ENCODE measurements at places on chromosomes 2 and 18.
A peak's percentile ranks its signal among the peaks of the same experiment; 100 is the strongest.

DNA sequence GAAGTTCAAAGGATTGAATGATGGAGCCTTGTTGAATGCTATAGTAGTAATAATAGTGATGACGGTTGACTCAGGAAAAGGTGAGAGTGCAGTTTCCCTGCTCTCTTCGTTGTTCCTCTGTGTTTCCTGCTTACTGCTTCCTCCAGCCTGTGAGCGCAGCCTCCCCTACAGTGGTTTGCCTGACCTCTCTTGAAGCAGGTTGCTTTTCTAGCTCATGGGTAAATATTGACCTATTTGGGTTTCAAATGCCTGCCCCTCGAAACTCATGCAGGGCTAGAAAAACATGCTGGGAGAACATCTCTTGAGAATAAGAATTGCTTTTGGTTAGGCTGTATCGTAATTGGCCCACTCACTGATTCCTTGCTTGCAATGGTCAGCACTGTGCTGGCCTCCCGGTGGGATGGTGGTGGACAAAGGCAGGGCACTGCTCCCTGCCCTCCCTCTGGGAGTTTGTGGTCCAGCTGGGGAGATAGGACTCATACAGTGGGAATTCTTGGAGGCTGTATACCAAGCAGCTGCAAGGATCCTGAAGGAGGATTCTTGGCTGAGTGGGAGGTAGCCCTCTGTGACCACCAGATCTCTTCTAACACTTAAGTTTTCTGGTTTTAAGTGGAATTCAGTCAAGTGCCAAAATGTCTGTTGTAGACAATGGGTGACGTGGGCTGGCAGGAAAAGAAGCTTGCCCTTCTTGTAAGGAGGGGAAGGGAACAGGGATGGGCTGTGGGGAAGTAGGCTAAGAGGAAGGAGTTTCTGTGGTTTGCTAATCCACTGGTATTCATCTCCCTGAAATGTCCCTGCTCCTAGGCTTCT lies 5.4 kb upstream of the RNF181 start:
- no peak for DNase-seq

- DNase-seq, result no peak
Measured at GRCh38 chr2:67625690-67626475, 228.8 kb downstream of the ETAA1 start.

- no peak for DNase-seq
Measured at GRCh38 chr2:24315669-24316068, 44.7 kb downstream of the ITSN2 start.

GRCh38 chr2:120878970-120879369 lies 143.3 kb downstream of the GLI2 start:
- no peak for DNase-seq

DNA sequence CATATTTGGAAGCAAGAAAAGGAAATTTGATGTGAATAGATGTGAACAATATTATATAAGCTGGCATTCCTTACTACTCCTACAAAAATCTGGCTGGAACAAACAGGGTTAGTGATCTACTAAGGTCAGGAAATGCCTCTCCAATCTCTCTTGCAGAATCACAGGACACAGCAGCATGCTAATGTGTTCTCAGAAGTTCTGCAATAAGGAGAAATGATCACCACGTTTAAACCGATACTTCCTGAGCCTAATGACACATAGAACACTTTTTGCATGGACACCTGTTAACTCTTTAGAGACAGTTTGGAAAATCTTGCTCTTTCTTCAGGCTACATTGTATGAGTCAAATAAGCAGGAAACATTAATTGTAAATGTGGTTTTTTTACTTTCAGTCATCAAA lies 89.6 kb upstream of the MAP3K20 start:
- DNase-seq, result no peak

DNA sequence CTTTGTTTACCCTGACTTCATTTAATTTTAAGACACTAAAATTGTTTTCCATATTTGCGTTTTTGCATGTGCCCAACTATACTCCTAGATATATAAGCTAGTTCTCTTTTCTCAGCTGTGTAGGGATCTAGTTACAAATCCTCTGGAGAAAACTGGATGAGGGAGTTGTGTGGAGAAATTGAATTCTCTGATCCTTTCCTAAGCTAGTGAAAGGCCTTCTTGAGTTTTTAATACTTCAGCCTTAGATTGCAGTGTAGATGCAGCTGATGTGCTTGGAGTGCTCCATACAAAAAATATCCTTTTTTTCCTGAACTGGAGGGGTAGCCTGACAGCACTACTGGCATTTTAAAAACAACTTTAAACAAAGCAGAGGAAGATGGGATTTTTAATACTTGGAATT lies 8.6 kb upstream of the MTX2 start:
- DNase-seq, result no peak

- no peak for DNase-seq
Measured at GRCh38 chr2:18074476-18074875, 196.0 kb downstream of the KCNS3 start.

DNA sequence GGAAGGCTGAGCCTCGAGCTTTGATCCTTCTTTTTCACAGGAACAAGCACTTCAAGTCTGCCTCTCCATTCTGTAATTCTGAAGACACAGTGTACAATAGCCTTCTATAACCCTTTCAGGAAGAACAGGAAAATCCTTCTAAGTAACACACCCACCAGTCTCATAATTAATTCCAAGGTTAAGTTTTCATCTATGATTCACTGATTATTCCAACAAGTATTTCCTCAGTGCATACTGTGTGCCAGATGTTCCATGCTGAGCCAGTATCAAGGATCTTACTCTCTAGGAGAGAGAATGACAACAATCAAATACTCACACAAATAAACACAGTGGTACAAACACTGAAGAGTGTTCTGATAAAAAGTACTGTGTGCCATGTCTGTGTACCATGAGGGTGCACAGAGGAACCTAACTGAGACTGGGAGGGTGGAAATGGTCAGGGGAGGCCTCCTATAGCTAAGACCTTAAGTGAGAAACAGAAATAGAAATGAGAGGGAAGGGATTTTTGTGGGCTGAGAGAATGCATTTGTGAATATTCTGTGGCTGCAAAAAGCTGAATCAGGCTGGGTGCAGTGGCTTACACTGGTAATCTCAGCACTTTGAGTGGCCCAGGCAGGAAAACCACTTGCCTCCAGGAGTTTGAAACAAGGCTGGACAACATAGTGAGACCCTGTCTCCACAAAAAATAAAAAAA lies 7.3 kb upstream of the MTLN start:
- no peak for DNase-seq

DNA sequence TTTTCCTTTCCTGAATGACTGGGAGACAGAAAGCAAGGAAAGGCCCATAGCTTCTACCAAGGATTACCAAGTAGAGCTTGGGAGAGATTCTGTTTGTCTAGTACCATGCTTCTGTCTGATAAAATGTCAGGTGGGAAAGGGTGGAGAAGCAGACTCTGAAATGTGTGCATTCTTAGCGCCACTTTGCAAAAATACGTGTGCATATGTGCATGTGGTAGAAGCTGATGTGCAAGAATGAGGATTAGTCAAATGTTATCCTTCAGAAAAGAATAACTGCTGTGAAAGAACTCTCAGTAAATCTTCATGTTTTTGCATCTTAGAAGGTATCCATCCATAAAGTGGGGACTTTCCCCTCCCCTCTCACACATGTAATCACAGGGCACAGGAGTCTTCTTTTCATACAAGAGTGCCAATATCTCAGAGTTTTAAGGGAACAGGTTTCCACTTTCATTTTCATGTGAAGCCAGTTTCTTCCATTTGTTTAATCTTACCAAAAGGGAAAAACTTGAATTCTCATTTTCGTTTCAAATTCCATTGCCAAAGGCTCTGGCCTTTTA lies 15.4 kb upstream of the DGKD start:
- no peak for DNase-seq

- DNase-seq, result no peak
Measured at GRCh38 chr2:176902454-176902853, 310.1 kb upstream of the HNRNPA3 start.

- DNase-seq, result no peak
Measured at GRCh38 chr2:54638774-54639187, 84.7 kb upstream of the EML6 start.

- DNase-seq, result no peak
Measured at GRCh38 chr2:204479557-204479956, 65.7 kb upstream of the PARD3B start.

DNA sequence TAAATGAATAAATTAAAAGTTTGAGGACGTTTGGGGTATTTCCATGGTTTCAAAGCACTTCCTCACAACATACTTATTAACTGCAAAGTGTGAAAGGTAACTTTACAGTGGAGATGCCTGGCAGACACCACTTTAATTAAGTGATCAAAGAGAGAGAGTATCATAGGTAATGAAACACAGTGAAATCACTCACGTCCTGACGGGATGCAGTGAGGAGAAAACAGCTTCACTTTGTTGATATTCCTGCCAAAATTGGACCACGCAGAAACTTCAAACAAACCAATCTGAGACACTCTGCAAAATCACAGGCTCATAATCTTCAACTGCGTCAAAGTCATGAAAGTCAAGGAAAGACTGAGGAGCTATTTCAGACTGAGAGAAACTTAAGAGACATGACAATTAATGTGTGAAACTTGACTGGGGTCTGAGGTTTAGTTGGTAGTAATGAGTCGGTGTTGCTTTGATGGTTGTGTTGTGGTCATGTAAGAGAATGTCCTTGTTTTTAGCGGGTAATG lies 66.0 kb upstream of the ITGB6 start:
- no peak for DNase-seq

DNA sequence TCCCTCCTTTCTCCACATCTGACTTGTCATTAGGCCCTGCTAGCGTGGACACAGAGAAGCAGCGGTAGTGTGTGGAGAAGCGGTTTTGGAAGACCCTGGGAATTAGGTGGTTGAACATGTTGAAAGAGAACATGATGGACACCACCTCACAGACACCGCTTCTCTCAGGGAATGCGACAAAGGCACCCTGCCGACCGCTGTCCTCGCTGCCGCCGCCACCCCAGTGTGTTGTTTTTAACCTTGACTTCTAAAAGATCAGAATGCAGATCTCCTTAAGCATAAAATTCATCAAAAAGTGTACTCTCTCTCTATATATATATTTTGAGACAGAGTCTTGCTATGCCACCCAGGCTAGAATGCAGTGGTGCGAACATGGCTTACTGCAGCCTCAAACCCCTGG lies 33.2 kb downstream of the AQP4 start:
- no peak for DNase-seq

GRCh38 chr2:39547811-39548719 lies 111.0 kb upstream of the MAP4K3 start:
- DNase-seq, result no peak

- no peak for DNase-seq
Measured at GRCh38 chr2:144516411-144516980, 3.4 kb downstream of the ZEB2 start.

DNA sequence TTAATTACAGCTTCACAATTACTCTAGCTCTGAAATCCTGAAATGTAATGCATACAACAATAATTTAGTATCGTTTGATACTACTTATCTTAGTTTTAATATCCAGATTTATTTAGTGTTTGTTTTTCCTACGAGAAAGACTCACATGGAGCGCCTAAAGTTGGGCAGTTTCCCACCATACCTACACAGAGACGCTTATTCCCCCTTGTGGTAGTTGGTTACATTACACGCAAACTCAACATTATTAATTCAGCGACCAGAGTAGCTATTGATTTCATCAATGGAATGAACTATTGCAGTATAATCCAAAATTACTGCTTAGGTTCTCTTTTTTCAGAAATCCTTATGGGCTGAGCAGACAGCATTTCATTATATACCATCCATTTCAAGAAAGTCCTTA lies 164.0 kb upstream of the REG3G start:
- peak; percentile 25 for DNase-seq

All from HAP-1 (cell line).